ENCODE measurements at places on chromosomes 11 and 22.

- DNase-seq = no peak
- peaks cover 2% of the 10 kb centered on the region for H3K36me3 ChIP-seq
- H3K4me3 ChIP-seq = peak within 1 kb of the TSS; percentile 97
- no peaks in the 10 kb centered on the region for H3K27me3 ChIP-seq
Measured at GRCh38 chr11:288478-289397, at the start of gene PGGHG. PGGHG (plus strand) TSS chr11:289126; CDS start chr11:289817, 691 bp downstream.

DNA sequence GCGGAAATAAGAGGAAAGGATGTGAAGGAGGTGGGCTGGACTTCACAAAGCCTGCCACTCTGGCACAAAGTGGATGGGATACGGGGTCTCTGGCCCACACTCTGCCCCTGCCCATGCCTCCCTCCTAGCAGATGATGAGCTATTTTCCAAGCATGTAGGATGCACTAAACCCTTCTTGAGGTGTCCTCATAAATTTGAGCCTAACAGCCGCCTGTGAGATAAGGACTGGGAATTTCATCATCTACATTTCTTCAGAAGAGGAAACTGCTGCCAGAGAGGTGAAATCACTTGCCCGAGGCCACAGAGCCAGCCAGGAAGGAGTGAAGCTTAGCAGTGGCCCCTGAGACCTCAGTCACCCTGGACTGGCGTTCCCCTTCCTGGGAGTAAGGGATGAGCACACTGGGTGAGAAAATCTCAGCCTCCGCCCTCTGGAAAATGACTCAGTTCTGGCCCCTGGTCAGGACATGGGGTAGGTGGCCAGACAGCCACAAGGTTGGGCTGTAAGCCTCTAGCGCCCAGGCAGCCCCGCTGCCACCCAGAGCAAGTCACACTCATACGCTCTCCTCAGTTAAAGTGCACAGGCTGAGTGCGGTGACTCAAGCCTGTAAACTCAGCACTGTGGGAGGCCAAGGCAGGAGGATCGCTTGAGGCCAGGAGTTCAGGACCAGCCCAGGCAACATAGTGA, 27.9 kb downstream of the MB start:
- DNase-seq = no peak
- H3K27me3 ChIP-seq = peaks cover 29% of the 10 kb centered on the region
- no peak overlapping the region for H3K27ac ChIP-seq
- H3K4me1 ChIP-seq = no peaks in the 10 kb centered on the region
- H3K36me3 ChIP-seq = no peaks in the 10 kb centered on the region
- H3K4me3 ChIP-seq = no peak overlapping the region

DNA sequence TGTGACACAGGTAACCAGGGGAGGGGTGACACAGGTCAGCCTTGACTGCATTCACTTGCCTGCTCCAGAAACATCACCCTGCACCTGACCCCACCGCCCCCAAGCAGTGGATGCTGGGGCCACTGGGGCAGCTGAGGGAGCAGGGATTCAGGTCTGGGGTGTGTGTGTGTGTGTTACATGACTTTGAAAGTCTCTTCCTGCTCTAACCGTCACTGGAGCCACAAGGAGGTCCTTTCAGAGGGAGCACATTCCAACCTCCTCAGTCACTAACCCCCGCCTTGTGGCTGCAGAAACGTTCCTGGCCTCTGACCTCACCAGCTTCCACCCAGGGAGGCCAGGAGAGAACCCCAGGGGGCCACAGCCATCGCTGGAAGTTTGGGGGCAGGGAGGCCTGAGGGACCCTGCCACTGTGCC, 2.9 kb upstream of the FOSL1 start:
- H3K27me3 ChIP-seq = no peaks in the 10 kb centered on the region
- H3K4me1 ChIP-seq = peaks cover 7% of the 10 kb centered on the region
- H3K27ac ChIP-seq = no peak overlapping the region
- H3K4me3 ChIP-seq = no peak overlapping the region
- DNase-seq = no peak
- no peaks in the 10 kb centered on the region for H3K36me3 ChIP-seq

GRCh38 chr22:29313126-29313575, 2.3 kb downstream of the RASL10A start:
- H3K36me3 ChIP-seq = no peaks in the 10 kb centered on the region
- H3K4me3 ChIP-seq = no peak overlapping the region
- H3K4me1 ChIP-seq = peaks cover 2% of the 10 kb centered on the region
- H3K27ac ChIP-seq = no peak overlapping the region
- peaks cover 9% of the 10 kb centered on the region for H3K27me3 ChIP-seq
- DNase-seq = no peak

GRCh38 chr22:40553014-40553554, 83.4 kb downstream of the MRTFA start:
- H3K4me3 ChIP-seq = no peak overlapping the region
- H3K27ac ChIP-seq = no peak overlapping the region
- no peak for DNase-seq
- H3K27me3 ChIP-seq = no peaks in the 10 kb centered on the region

DNA sequence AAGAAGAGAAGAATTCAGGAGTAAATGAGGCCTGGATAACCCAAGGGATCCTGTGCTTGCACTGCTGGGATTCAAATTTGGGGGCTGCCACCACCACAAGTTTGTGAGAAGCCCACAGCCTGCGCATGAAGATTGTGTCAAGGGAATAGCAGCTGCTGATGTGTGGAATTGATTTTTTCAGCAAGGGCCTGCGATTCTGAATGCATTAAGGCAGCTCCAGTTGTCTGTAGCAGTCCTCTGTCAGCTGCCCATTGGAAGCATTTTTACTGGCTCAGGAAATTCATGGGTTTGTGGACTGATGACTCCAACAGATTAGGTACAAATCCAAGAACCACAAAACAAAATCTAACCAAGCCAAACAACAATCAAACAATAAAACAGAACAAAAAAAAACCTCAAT, 14.0 kb downstream of the ARVCF start:
- no peak overlapping the region for H3K4me3 ChIP-seq
- H3K27me3 ChIP-seq = no peaks in the 10 kb centered on the region
- no peaks in the 10 kb centered on the region for H3K36me3 ChIP-seq
- no peak for DNase-seq

- peaks cover 57% of the 10 kb centered on the region for H3K36me3 ChIP-seq
- H3K27ac ChIP-seq = peak overlapping the region; percentile 28
- DNase-seq = peak; percentile 73
- no peak overlapping the region for H3K4me3 ChIP-seq
- H3K4me1 ChIP-seq = peaks cover 4% of the 10 kb centered on the region
Measured at GRCh38 chr11:613369-613968, 2.3 kb downstream of the IRF7 start.

- no peaks in the 10 kb centered on the region for H3K4me1 ChIP-seq
- H3K36me3 ChIP-seq = no peaks in the 10 kb centered on the region
- H3K4me3 ChIP-seq = no peak overlapping the region
- no peak for DNase-seq
- no peak overlapping the region for H3K27ac ChIP-seq
Measured at GRCh38 chr11:118132385-118133151, 20.1 kb downstream of the SCN4B start.

GRCh38 chr11:100061006-100061405, 626.1 kb upstream of the ARHGAP42 start:
- H3K4me1 ChIP-seq = no peaks in the 10 kb centered on the region
- no peak for DNase-seq
- no peaks in the 10 kb centered on the region for H3K36me3 ChIP-seq
- no peak overlapping the region for H3K27ac ChIP-seq
- H3K27me3 ChIP-seq = no peaks in the 10 kb centered on the region

GRCh38 chr11:120179057-120179672, 31.7 kb upstream of the OAF start:
- H3K4me1 ChIP-seq = no peaks in the 10 kb centered on the region
- H3K36me3 ChIP-seq = no peaks in the 10 kb centered on the region
- peaks cover 21% of the 10 kb centered on the region for H3K27me3 ChIP-seq
- H3K27ac ChIP-seq = no peak overlapping the region

DNA sequence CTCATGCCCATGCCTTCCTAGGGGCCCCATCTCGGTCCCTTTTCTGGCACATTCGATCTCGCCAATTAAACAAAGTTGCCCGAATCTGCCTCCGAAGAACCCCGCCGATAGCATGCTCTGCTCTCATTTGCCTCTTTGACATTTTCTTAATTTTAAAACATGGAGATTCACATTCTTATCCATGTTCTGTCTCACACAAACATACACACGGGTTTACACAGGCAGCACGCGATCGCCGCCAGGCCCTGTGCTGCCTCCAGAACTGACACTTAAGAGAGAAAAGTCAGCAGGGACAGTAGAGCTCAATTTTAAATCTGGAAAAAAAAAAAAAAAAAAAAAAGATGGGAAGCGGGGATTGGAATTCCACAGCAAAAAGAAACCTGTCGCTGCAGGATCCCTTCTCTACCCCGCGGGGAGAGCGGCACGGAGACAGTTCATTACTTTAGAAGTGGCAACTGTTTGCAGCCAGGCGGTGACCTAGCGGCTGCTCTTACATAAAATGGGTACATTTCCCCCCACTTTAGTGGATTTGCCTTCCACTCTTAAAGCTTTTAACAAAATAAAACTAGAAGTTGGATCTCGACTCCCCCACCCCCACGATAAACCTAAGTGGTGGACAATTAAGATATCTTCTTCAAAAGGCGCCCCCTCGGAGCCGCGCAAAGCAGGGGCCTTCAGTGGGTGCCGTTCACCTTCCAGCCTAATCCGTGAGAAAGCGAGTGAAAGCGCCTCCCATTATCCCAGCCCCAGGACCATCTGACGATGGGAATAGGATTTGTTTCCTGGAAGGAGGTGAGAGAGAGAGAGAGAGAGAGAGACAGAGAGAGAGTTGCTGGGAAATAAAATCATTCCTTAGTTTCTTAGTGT, 13.7 kb downstream of the PAX6 start:
- no peaks in the 10 kb centered on the region for H3K4me1 ChIP-seq
- DNase-seq = no peak
- H3K27ac ChIP-seq = no peak overlapping the region

- DNase-seq = no peak
- no peaks in the 10 kb centered on the region for H3K27me3 ChIP-seq
- no peak overlapping the region for H3K27ac ChIP-seq
- no peak overlapping the region for H3K4me3 ChIP-seq
Measured at GRCh38 chr11:46661836-46662235, 38.6 kb downstream of the ARHGAP1 start.

- H3K27ac ChIP-seq = no peak overlapping the region
- H3K27me3 ChIP-seq = no peaks in the 10 kb centered on the region
- H3K4me1 ChIP-seq = no peaks in the 10 kb centered on the region
- H3K4me3 ChIP-seq = no peak overlapping the region
- H3K36me3 ChIP-seq = no peaks in the 10 kb centered on the region
Measured at GRCh38 chr11:111059726-111060125, 185.8 kb upstream of the POU2AF2 start.

- H3K4me3 ChIP-seq = no peak overlapping the region
- H3K36me3 ChIP-seq = peaks cover 6% of the 10 kb centered on the region
- no peak overlapping the region for H3K27ac ChIP-seq
- no peaks in the 10 kb centered on the region for H3K27me3 ChIP-seq
- no peaks in the 10 kb centered on the region for H3K4me1 ChIP-seq
Measured at GRCh38 chr11:17333799-17334586, 17.6 kb upstream of the NCR3LG1 start.

- H3K36me3 ChIP-seq = no peaks in the 10 kb centered on the region
- H3K4me1 ChIP-seq = no peaks in the 10 kb centered on the region
- no peak for DNase-seq
- no peak overlapping the region for H3K27ac ChIP-seq
- no peak overlapping the region for H3K4me3 ChIP-seq
- no peaks in the 10 kb centered on the region for H3K27me3 ChIP-seq
Measured at GRCh38 chr22:16721961-16722360, 103.2 kb downstream of the XKR3 start.

DNA sequence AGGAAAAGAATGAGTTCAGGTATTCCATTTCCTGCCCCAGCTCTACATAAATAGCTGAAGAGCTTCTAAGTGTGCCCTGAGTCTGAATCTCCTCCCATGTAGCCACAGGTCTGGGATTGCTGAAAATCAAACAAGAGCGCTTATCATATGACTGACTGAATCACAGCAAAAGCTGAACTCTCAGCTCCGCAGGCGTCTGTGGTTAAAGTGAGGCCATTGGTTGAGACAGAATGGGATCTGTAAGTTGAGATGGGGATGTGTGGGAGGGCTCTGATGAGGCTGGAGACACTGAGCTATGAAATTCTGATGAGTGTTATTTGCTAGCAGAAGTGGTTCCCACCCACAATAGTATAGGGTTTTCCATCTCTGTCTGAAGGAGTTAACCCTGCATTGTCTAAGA, 637.0 kb downstream of the OPCML start:
- H3K4me1 ChIP-seq = no peaks in the 10 kb centered on the region
- no peak overlapping the region for H3K27ac ChIP-seq
- no peaks in the 10 kb centered on the region for H3K27me3 ChIP-seq
- DNase-seq = no peak
- H3K4me3 ChIP-seq = no peak overlapping the region
- no peaks in the 10 kb centered on the region for H3K36me3 ChIP-seq

DNA sequence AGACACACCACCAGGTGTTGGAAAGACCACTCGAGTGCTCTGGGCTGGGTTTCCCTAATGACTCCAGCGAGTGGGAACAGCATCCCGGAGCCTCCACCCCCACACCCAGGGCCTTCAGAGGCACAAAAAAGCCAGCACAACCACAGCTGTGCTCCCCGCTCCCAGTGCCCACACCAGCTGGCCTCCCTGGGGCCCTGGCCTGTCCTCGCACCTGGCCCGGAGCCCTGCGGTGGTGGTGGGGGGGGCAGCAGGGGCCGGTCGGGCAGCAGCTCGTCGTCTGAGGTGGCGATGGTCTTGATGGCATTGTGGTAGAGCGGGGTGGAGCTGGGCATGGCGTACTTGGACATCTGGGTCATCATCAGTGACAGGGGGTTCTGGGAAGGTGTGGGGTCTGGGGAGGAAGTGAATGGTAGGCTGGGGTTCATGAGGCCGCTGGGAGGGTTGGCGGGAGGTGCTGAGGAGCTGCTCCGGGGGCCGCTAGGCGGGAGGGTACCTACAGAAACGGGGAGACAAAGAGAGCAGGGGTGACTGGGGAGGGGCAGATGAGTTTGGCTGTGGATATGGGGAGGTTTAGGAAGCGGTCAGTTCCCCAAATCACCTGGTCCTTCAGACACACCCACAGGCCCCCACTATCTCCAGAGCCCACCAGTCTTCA, 16.1 kb downstream of the CXCR5 start:
- H3K36me3 ChIP-seq = peaks cover 78% of the 10 kb centered on the region
- H3K4me1 ChIP-seq = peaks cover 13% of the 10 kb centered on the region
- DNase-seq = no peak
- H3K4me3 ChIP-seq = no peak overlapping the region
- H3K27ac ChIP-seq = peak overlapping the region; percentile 7

- peak overlapping the region; percentile 87 for H3K27ac ChIP-seq
- peak overlapping the region; percentile 72 for H3K4me3 ChIP-seq
- peaks cover 54% of the 10 kb centered on the region for H3K4me1 ChIP-seq
- no peaks in the 10 kb centered on the region for H3K36me3 ChIP-seq
Measured at GRCh38 chr22:39908737-39909136, 7.9 kb downstream of the GRAP2 start.

Data from T-cell (primary cell).